ENCODE measurements at places on chromosomes 5 and 9.

GRCh38 chr5:148659641-148660345 lies 5.5 kb upstream of the HTR4 start:
- no peak for DNase-seq

- no peak for DNase-seq
Observed at GRCh38 chr5:14944996-14945395, 73.4 kb upstream of the ANKH start.

GRCh38 chr5:40904994-40905306 lies 4.3 kb upstream of the C7 start:
- DNase-seq = no peak

DNA sequence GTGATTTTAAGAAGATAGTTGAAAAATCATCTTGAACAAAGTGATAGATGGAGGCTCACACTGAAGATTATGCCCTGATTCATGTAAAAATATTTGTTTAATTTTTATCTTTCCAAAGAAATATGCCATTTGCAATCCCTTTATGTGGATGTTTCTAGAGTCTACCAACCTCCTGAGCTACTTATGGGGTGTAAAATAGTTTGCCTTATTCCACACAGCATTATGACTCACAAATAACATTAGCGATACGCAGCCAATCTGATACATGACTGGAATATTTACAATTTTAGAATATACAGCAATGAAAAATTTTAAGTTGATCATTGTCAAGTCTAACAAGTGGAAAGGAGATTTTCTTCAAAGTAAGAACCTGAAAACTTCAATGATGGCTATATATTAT lies 327.5 kb downstream of the EDIL3 start:
- no peak for DNase-seq

GRCh38 chr9:116081435-116082115 lies 72.0 kb upstream of the PAPPA start:
- no peak for DNase-seq

DNA sequence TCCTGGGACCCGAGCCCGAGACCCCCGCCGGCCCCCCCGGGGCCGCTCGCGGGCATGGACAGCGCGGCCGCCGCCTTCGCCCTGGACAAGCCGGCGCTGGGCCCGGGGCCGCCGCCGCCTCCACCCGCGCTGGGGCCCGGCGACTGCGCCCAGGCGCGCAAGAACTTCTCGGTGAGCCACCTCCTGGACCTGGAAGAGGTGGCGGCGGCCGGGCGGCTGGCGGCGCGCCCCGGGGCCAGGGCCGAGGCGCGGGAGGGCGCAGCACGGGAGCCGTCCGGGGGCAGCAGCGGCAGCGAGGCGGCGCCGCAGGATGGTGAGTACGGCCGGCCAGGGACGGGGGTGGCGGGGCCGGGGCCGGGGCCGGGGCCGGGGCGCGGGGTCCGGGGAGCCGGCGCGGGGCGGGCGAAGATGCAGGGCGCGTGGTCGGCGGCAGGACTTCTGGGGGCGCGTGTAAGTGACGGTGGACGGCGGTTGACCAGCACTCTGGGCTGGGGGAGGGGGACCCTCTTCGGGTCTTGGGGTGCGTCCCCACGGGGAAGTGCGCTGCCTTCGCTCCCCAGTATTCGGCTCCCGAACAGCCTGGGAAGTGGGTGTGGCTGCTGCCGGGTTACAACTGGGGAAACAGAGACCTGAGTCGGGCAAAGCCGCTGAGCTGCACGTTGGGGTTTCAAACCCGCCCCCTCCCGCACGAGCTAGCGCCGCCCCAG lies 520 bp downstream of the PRRX2 start:
- no peak for DNase-seq

DNA sequence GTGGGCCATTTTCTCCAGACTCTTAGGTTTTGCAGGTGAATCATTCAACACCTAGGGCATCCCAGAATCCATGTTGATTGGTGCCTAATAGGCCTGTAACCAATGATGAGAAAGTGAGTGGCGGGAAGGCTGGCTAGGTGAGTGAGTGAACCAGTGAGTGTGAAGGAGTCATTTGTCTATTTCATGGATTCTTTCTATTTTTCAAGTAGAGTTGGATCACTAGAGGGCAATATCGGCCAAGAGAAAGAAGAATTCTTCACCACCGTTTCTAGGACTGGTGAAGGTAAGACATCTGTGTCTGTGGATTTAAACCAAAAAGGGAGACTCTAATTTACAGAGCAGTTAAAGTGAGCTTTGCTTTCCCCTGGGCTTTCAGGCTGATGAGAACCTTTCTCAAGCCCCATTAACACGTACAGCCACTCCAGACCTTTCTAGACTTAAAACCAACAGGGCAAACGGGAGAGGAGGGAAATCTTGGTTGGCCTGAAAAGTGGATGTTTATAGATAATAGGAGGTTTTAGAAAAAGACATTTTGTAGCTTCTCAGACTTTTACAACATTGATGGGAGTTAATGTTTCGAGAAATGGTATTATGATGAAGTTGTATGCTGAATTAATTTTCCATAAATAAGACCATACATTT lies 114.3 kb upstream of the IL12B start:
- DNase-seq = no peak

- DNase-seq = no peak
Observed at GRCh38 chr9:121661328-121661727, 9.9 kb downstream of the DAB2IP start.

GRCh38 chr9:19922476-19923118 lies 133.8 kb upstream of the SLC24A2 start:
- peak; percentile 51 for DNase-seq

GRCh38 chr9:3088219-3088618 lies 244.3 kb upstream of the PUM3 start:
- no peak for DNase-seq

DNA sequence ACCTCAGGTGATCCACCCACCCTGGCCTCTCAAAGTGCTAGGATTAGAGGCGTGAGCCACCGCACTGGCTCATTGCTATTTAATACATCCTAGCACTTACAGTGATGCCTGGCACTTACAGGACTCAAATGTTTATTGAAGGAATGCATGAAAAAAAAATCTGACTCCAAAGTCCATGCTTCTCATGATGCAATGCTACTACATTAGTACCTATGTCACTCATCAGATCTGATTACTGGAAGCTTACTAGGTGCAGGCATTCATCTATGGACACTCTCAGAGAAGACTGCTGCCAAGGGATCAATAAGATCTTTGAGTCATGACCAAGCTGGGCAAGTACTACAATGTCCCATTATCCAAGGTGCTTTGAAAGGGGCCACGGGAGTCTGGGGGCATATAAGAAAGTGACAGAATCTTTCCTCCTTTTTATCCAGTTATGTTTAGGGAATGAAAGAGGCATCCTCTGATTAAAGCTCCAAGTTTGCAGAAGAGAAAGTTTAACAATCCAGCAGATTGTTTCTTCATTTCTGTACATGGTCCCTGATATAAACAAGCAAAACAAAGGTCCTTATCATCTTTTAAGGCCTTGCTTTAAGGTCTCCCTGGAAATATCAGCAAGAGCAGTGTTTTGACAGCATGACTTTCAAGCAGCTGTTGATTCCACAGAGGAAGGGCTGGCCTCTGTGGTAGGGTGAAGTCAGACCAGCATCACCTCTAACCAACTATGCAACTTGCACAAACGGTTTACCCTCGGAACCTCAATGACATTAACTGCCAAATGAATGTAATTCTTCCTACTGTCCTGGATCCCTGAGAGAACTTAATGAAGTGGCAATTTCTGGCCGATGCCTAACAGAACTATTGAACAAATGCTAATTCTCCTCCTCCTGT lies 35.9 kb downstream of the ARPC5L start:
- DNase-seq = no peak

GRCh38 chr9:70060883-70061507 lies 17.3 kb downstream of the MAMDC2 start:
- DNase-seq = no peak

DNA sequence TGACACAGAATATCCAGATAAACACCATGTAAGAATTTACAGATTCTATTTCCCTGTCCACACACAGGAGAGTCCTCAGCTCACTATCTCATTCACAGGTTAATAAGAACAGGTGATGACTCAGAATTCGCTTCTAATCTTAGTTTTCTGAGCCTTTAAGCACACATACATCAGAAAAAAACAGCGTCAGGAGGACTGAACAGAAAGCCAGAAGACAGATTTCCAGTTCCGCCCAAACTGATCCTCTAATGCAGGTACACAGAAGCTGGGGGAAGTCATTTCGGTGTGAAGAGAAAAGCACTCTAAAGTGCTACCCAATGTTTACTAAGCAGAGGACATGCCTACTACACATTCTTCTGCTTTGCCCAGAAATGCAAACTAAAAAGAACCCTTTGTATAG lies 1.6 kb downstream of the CEMIP2 start:
- DNase-seq = no peak

GRCh38 chr5:38071831-38072694 lies 186.3 kb upstream of the EGFLAM start:
- DNase-seq = no peak

GRCh38 chr9:101184813-101185278 lies 156.3 kb downstream of the PLPPR1 start:
- DNase-seq = no peak

- DNase-seq = no peak
Observed at GRCh38 chr5:7902201-7902600, 33.3 kb downstream of the MTRR start.

DNA sequence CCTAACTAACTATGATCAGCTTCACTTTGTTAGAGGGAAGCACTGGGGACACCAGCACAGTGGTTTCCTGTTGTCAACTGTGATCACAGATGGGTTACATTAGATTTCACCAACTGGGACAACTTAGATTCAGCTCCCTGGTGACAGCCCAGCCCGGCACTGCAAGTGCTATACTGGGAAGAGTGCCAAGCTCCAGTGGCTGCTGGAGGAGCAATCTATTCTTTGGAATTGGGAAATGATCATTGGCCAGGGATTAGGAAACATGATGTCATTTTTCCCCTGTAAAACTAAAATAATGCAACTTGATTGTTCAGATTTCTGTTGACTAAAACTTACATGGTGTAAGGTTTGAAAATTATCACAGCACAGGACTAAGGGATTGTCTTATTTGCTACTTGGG lies 33.2 kb downstream of the PTGR1 start:
- DNase-seq = no peak

GRCh38 chr5:102801371-102801770 lies 46.3 kb downstream of the PAM start:
- no peak for DNase-seq

DNA sequence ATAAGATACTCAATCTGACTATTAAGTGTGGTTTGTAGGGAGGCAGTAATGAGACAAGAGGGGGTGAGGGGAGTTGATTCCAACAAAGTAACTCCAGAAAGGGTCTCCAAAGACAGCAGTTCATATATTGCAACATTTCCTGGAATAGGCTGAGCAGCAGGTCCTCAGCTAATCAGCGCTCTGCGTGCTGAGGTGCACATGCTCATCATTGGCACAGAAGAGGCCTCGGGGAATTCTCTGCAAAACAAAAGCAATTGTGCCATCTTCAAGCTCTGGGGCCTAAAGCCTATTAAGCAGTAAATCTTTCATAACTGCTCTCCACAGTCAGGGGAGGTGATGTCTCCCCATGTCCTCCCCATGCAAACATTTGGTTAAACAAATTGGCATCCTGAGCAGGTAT lies 357.3 kb downstream of the SPOCK1 start:
- DNase-seq = no peak

GRCh38 chr5:143635146-143635752 lies 176.7 kb upstream of the HMHB1 start:
- DNase-seq = no peak

DNA sequence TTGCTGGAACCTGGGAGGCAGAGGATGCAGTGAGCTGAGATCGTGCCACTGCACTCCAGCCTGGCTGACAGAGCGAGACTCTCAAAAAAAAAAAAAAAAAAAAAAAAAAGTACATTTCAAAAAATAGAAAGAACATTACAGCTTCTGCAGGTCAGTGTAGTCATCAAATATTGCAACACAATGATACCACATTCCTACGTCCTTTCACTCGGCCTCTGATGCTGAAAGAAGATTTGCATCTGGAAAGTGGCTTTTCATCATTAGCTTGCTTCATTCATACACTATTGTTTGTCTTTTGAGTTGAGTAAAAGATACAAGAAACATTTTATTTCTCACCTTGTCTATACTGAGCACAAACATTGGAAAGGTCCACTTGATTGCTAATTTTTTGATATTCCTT lies 59.6 kb upstream of the CPLANE1 start:
- DNase-seq = no peak

GRCh38 chr9:71271602-71272001 lies 150.2 kb upstream of the TRPM3 start:
- no peak for DNase-seq

- DNase-seq = no peak
Observed at GRCh38 chr5:126926187-126926586, 104.2 kb downstream of the MARCHF3 start.

DNA sequence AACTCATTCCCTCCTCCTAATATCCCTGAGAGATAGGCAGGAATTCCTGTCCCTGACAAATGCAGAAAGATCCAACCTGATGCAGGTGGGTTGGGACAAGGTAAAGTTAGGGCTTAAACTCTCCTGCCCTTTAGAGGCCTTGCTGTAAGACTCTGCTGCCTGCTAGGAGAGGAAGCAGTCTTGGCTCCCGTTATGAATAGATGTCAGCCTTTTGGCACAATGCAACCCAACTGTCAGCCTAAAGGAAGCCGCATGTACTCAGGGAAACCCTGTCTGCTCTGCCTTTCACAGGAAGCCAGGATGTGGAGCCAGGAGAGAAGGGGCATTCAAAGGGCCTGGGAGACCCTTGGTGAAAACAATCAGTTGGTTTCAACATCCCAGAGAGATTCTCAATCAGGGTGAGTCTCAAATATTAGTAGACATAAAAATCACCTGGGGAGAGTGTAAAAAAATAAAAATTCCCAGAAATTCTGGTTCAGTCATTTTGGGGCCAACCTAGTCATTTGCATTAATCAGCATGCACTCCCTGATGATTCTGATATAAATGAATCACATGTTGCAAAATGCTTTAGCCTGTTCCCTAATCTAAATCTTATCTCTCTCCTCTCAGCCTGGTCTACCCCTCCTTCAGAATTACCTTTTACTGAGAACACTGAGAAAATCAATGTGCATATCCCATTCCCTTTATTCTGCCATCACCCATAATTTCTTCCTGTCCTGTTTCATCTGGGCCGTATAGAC lies 136.2 kb upstream of the TRIM32 start:
- DNase-seq = no peak

DNA sequence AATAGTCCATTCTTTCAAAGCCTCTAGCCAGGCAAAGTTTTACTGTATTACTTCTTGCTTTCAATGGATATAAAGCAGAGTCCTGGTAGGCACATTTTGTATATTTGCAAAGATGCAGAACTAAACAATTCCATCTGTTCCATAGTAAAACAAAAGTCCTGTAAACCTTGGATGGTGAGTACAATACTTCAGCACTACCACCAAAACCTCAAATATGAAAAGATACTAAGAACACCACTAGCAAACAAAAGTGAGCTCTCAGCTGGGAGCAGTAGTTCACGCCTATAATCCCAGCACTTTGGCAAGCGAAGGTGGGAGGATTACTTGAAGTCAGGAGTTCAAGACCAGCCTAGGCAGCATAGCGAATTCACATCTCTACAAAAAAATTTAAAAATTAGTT lies 195.0 kb downstream of the MSX2 start:
- DNase-seq = no peak

GRCh38 chr9:85484235-85484634 lies 257.5 kb downstream of the AGTPBP1 start:
- no peak for DNase-seq

GRCh38 chr5:168332042-168332441 lies 40.6 kb downstream of the WWC1 start:
- DNase-seq = no peak
